ENCODE measurements at places on chromosomes 13 and 19. TPM values are rescaled to one million over a fixed set of nuclear protein-coding genes. Genes with fewer than 3 reads are reported as not detected.
A peak's percentile ranks its signal among the peaks of the same experiment; 100 is the strongest.

GRCh38 chr13:40341501-40341900 is 324.9 kb downstream of the FOXO1 start:
- no peak for DNase-seq

- DNase-seq = no peak
These were observed 63.4 kb downstream of the KCTD12 start for GRCh38 chr13:76822698-76823267.

Gene JSRP1
- polyA plus RNA-seq = 47.6 TPM

Gene NLRP5
- not detected for polyA plus RNA-seq

- no peak for DNase-seq
These were observed 13.1 kb upstream of the PNMA8C start for GRCh38 chr19:46441866-46442265.

Gene MUC16
- not detected for polyA plus RNA-seq

Gene YJEFN3
- 11.4 TPM for polyA plus RNA-seq

Gene RNF126
- polyA plus RNA-seq = 26.9 TPM

Gene RNF17
- polyA plus RNA-seq = not detected

Gene ZNF429
- polyA plus RNA-seq = 13.2 TPM

GRCh38 chr13:63381078-63381859 is 1965.6 kb upstream of the PCDH20 start:
- DNase-seq = no peak

Gene ZFP28
- polyA plus RNA-seq = 9.4 TPM

- DNase-seq = no peak
These were observed 44.7 kb downstream of the COL4A2 start for GRCh38 chr13:110351636-110352420.

GRCh38 chr19:1177322-1178114 is 3.5 kb upstream of the SBNO2 start:
- DNase-seq = peak; percentile 87

DNA sequence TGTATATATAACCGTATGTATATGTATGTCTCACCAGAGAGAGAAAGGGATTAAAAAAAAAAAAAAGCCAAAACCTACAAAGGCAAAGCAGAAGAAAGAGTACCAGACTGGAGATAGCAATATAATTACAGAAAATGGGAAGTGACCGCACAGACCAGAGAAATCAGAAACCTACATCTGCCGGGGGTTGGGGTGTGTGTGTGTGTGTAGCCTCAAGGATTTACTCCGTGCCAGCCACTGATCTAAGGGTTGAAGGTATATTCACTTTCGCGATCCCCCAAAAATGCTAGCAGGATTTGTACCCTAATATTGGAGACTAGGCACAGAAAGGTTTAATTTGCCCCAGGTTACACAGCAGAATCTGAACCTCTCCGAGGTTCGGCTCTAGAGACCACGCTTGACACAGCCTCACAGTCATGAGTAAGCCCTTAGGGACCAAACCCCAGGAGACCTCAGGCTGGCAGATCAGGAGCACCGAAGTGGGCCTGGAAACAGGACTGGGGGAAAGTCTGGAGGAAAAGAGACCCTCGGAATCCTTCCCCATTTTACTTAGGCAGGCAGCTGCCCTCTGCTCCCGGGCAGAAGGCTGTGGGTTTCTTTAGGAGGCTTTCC is 14.8 kb downstream of the ARL11 start:
- DNase-seq = no peak

GRCh38 chr13:79081942-79082341 is 324.1 kb downstream of the RBM26 start:
- no peak for DNase-seq

GRCh38 chr13:100836711-100837110 is 162.1 kb upstream of the TMTC4 start:
- no peak for DNase-seq

DNA sequence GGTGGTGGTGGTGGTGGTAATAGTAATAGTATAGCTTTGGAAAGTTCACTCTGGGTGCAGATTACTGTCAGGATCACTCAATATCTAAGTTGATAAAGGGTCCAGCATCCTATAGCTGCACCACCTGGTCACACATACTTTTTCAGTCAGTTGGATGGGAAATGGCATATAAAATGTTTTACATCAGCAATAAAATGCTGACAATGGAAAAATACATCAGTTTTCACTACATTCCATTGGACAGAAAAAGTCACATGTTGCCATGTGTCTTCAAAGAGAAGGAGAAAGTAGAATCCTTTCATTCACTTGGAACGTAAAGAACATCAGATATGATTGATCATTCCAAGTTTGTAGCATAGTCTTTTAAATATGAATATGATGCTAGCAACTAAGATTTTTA is 481.4 kb downstream of the SLITRK6 start:
- no peak for DNase-seq

Gene RFPL4AL1
- 0.86 TPM for polyA plus RNA-seq

Gene SPIB
- polyA plus RNA-seq = 0.50 TPM

DNA sequence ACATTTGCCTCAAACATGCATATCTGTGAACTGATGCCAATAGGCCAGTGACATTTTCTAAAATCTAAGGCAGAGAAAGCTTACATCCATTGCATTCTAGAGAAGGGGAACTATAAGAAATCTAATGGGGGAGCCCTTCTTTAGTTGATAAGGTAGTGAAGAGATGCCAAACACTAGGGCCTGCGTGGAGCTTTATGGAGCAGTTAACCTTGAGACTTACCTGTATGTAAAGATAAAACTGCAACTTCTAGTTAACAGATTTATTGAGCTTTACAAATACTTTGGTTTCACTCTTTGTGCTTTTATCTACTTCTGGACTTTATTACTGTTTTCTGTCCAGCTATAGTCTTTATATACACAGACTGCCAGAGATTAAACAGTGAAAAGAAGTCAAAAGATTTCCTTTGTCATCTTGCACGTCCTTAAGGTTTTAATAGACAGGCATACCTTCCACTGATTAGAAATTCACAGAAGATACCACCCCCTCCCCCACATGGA is 457.6 kb downstream of the KLF12 start:
- DNase-seq = no peak

- DNase-seq = no peak
These were observed 36.7 kb upstream of the DOCK9 start for GRCh38 chr13:99014522-99014921.

DNA sequence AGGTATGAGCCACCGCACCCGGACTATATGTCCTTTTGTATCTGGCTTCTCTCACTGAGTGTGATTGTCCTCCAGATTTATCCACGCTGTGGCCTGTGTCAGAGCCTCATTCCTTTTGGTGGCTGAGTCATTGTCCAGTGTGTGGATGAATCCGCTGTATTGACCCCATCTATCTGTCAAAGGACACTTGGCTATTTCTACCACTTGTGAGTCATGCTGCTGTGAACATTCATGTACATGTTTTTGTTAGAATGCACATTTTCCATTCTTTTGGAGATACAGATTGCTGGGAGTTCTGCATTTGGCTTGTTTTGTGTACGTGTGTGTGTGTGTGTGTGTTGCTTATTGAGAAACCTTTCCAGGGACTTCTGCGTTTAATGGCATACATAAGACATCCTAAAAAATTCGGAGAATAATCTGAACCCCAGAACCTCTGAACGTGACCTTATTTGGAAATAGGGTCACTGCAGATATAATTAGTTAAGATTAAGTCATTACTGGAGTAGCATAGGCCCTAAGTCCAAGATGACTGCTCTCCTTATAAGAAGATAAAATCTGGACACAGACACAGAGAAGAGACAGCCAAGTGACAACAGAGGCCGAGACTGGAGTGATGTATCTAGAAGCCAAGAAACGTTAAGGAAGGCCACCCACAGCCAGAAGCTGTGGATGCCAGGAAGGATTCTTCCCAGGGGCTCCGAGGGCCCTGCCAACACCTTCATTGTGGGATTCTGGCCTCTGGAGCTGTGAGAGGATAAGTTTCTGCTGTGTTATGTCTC is 4.9 kb upstream of the GIPC3 start:
- peak; percentile 69 for DNase-seq

- no peak for DNase-seq
These were observed 15.0 kb upstream of the SLC35E1 start for GRCh38 chr19:16586991-16587832.
